ENCODE measurements at places on chromosomes 11 and 22.

DNA sequence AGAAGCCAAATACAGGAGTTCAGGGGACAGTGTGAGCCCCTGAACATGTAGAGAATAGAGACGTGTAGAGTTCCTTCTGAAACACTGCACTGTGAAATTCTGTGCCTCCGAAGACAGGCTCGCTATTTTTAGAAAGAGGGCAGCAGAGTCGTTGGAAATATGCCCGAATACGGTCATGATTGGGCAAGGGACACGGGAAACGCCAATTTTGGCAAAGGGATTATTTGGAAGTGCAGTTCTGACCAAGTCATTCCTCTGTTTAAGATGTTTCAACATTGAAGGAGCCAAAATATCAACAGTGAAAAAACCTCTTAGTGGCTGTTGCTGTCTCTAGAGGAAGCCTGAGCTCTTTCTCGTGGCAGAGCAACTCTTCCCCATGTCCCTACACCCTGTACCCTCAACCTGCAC, 9.5 kb upstream of the CBX6 start:
- peaks cover 26% of the 10 kb centered on the region for H3K4me1 ChIP-seq
- H3K27ac ChIP-seq = no peak overlapping the region
- no peaks in the 10 kb centered on the region for H3K36me3 ChIP-seq
- no peak for DNase-seq
- no peaks in the 10 kb centered on the region for H3K27me3 ChIP-seq

GRCh38 chr11:43467958-43468357, 109.2 kb downstream of the TTC17 start:
- no peak overlapping the region for H3K27ac ChIP-seq
- DNase-seq = no peak
- H3K4me1 ChIP-seq = no peaks in the 10 kb centered on the region
- H3K27me3 ChIP-seq = no peaks in the 10 kb centered on the region

DNA sequence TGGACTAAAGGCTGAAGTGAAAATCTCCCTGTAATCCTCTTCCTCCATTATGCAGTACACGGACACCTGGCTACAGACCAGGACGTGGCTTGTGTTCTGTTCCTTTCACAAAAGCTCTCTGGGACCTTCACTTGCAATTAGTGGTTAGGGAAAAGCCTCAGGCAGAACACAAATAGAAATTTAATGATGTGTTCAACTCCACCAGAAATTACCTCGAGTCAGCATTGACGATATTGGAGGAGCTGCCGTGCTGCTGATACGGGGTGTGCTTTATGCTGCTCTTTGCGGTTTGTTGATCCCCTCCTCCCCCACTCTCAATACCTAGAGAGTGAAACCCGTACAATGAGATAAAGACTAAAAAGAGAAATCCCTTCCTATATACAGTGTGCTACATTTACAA, 48.9 kb downstream of the POLD3 start:
- no peaks in the 10 kb centered on the region for H3K27me3 ChIP-seq
- no peak for DNase-seq
- no peak overlapping the region for H3K4me3 ChIP-seq
- H3K36me3 ChIP-seq = peaks cover 63% of the 10 kb centered on the region
- peaks cover 7% of the 10 kb centered on the region for H3K4me1 ChIP-seq

GRCh38 chr11:38476808-38477575, 1879.0 kb upstream of the RAG2 start:
- DNase-seq = no peak
- H3K36me3 ChIP-seq = no peaks in the 10 kb centered on the region
- no peaks in the 10 kb centered on the region for H3K27me3 ChIP-seq
- no peak overlapping the region for H3K4me3 ChIP-seq

DNA sequence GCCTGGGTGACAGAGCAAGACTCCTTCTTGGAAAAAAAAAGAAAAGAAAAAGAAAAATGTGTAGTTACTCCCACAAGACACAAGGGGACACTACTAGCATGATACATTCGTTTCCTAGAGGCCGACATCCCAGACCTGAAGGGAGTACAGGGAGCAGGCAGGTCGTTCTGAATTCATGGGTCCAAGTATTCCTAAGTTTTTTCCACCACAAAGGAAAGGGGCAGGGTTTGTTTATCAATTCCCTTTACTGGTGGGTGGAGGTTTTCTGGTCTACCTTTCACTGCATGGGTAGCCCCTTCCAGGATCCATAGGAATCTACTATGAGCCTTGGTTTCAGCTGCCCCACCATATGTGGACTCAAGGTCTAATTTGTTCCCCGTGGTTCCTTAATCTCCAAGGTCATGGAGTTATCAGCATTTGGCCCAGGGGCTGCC, 11.8 kb downstream of the TIGD3 start:
- H3K27ac ChIP-seq = no peak overlapping the region
- H3K4me1 ChIP-seq = peaks cover 10% of the 10 kb centered on the region
- peak; percentile 48 for DNase-seq
- no peak overlapping the region for H3K4me3 ChIP-seq

- peaks cover 13% of the 10 kb centered on the region for H3K36me3 ChIP-seq
- H3K4me3 ChIP-seq = peak overlapping the region; percentile 5
- peak; percentile 48 for DNase-seq
- H3K4me1 ChIP-seq = peaks cover 99% of the 10 kb centered on the region
- H3K27me3 ChIP-seq = no peaks in the 10 kb centered on the region
Measured at GRCh38 chr11:128731041-128731663, 37.3 kb downstream of the FLI1 start.

DNA sequence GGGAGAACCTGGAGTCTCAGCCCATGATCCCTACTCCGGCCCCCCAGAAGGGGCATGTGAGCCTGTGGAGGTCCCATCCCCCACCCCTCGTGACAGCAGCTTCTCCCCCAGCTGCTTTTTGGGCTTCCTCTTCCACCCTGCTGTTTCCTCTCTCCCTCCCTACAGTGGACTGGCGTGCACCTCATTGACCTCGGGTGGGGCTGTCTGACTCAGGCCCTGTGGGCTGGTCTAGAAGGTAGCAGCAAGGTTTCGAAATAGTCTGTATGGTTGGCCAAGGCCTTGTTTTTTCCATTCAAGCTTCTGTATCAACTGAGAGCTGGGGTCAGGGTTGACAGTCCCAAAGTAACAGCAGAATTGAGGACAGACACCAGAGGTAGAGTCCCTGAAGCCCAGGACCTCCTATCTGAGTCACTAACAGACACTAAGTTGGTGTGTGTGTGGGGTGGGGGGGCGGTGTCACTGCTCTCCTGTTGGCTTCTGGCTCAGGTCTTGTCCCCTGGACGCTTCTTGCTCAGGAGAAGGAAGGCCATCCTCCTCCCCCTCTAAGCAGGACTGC, 7.7 kb downstream of the SLC37A2 start:
- H3K27ac ChIP-seq = no peak overlapping the region
- no peaks in the 10 kb centered on the region for H3K36me3 ChIP-seq
- peaks cover 25% of the 10 kb centered on the region for H3K27me3 ChIP-seq
- H3K4me3 ChIP-seq = no peak overlapping the region
- peak; percentile 43 for DNase-seq

DNA sequence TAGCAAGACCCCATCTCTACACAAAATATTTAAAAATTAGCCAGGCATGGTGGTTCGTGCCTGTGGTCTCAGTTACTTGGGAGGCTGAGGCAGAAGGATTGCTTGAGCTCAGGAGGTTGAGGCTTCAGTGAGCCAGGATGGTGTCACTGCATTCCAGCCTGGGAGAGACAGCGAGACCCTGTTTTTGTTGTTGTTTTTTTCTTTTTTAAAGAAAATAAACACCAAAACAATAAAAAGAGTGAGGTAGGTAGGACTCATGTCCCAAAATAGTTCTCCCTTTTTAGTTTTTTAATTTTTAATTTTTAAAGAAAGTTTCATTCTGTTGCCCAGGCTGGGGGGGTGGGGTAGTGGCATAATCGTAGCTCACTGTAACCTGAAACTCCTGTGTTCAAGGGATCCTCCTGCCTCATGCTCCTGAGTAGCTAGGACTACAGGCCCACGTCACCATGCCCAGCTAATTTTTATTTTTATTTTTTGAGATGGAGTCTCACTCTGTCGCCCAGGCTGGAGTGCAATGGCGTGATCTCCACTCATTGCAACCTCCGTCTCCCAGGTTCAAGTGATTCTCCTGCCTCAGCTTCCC, 25.5 kb upstream of the MALAT1 start:
- no peaks in the 10 kb centered on the region for H3K27me3 ChIP-seq
- H3K36me3 ChIP-seq = peaks cover 17% of the 10 kb centered on the region
- no peak for DNase-seq
- peaks cover 43% of the 10 kb centered on the region for H3K4me1 ChIP-seq
- peak overlapping the region; percentile 92 for H3K27ac ChIP-seq

DNA sequence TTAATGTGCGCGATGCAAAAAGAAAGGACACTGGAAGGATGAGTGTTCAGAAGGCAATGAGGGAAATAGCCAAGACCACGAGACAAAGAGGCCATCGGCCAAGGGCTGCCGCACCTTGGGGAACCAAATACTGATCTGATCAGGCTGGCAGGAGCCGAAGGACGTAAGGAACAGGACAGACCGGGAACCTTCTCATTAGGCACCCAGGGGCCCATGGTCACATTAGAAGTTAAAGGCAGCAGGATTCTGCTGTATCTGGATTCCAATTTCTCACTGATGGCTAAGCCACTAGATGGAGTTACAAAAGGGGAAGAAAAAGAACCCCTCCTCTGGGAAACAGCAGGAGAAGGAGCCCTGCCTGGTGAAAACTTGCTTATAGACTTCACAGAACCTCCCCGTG, 28.8 kb upstream of the CPT1A start:
- no peak overlapping the region for H3K27ac ChIP-seq
- H3K4me3 ChIP-seq = peak overlapping the region; percentile 71
- H3K36me3 ChIP-seq = peaks cover 2% of the 10 kb centered on the region
- H3K4me1 ChIP-seq = peaks cover 12% of the 10 kb centered on the region

- H3K4me3 ChIP-seq = no peak overlapping the region
- H3K4me1 ChIP-seq = no peaks in the 10 kb centered on the region
- no peak overlapping the region for H3K27ac ChIP-seq
- no peaks in the 10 kb centered on the region for H3K27me3 ChIP-seq
Measured at GRCh38 chr11:10640308-10640707, 53.2 kb downstream of the IRAG1 start.

- H3K4me1 ChIP-seq = no peaks in the 10 kb centered on the region
- DNase-seq = no peak
Measured at GRCh38 chr22:38088629-38089473, 4.9 kb upstream of the SLC16A8 start.
